ENCODE measurements at places on chromosomes 3 and 15. TPM values are rescaled to one million over a fixed set of nuclear protein-coding genes. Genes with fewer than 3 reads are reported as not detected.

- no peak for DNase-seq
Observed at GRCh38 chr3:119396870-119397269, 66.5 kb downstream of the TMEM39A start.

DNA sequence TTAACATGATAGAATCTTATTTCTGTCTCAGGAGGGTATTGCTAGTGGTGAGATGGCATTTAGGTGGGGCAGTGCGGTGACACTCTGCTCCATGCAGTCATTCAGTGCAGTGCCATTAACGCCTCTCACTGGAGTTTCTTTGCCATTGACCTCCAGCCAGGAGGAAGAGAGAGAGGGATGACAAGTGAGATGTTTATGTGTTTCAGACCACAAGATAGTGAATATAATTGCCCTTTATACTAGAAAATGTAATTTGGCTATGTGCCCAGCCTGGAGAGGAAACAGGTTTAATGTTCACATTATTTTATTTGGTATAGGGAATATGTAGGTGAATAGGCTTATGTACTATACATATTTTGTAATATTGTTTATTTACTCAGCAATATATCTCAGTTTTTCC is 84.5 kb downstream of the ZIC1 start:
- DNase-seq, result no peak

Gene SOX2
- total RNA-seq, result 0.96 TPM

- no peak for DNase-seq
Observed at GRCh38 chr3:78029775-78030174, 989.9 kb downstream of the ROBO2 start.

Gene RUBCN
- total RNA-seq, result 20.7 TPM

Gene SEC62
- total RNA-seq, result 25.8 TPM

DNA sequence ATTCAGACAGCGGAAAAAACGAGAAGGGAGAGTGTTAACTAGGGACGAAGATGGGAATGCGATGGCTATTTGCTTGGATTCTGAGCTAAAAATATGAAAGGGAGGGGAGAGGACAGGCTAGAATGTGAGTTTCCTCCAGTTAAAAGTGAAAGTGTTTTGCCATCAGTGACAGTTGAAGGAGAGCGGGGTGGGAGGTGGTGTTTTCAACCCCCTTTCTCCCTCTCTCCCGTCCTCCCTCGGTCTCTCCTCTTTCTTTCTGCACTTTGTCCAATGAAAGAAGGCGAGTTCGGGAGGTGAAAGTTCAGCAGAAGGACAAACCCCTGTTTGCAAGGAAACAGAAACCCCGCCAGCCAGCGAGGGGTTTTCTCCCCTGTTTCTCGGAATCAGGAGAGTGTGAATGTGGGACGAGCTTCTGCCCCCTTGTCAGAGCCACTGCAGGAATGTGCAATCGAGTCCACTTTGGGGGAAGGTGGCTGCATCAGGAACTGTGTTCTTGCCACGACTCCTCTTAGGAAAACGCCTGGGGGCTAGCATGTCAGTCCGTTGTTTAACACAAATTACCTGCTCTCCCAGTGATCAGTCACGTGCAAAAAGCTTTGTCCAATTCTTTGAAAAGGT is 975 bp upstream of the FOXP1 start:
- peak; percentile 71 for DNase-seq

Data from RPMI7951 (cell line).